Lung microvascular endothelial cell (primary cell): ENCODE measurements at places on chromosomes 12 and 14.

- no peak for DNase-seq
Observed at GRCh38 chr12:132472386-132472785, 17.6 kb upstream of the FBRSL1 start.

- DNase-seq: peak; percentile 61
Observed at GRCh38 chr12:108884116-108885012, 4.5 kb downstream of the DAO start.

GRCh38 chr14:58876608-58877007 lies 238.8 kb downstream of the DACT1 start:
- DNase-seq: no peak

- DNase-seq: no peak
Observed at GRCh38 chr14:102901633-102902032, 20.8 kb upstream of the AMN start.

- DNase-seq: no peak
Observed at GRCh38 chr12:71045781-71046180, 112.0 kb downstream of the TSPAN8 start.

DNA sequence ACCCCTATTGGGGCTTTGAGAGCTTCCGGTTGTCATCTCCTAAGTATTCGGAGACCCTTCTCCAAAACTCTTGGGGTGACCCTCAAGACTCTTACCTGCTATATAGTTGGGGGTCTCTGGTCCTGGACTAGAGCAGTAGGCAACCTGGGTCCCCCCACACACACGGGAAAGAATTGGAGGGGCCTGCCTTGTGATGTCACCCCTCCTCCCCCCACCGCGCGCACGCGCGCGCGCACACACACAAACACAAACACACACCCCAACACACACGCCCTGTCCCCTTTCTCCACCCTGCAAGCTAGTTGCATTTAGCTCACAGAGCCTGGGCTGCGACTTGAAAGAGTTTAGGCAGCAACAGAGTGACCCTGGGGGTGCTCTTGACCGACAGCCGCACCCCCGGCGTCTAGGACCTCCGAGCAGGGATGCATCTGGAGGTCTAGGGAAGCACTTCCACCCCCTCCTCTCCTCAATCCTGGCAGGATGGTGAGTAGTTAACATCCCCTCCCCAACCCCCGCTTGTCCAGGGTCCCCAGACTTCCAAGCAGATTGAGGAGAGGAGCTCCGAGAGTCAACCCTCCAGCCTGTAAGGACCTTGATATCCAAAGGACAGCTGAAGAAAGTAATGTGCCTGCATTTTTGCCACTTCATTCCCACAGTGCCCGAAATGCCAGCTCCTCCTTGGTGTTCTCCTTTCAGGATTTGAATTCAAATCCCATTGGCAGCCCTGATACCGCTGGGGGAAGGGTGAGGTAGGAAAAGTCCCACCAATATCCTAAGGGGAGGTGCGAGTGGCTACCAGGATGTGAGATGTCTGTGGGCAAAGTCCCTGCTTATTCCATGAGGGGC lies 1.4 kb upstream of the DNAJC14 start:
- DNase-seq: peak; percentile 77

GRCh38 chr14:31159682-31160296 lies 47.8 kb downstream of the HECTD1 start:
- no peak for DNase-seq

GRCh38 chr12:43318021-43318420 lies 234.0 kb downstream of the ADAMTS20 start:
- DNase-seq: no peak

DNA sequence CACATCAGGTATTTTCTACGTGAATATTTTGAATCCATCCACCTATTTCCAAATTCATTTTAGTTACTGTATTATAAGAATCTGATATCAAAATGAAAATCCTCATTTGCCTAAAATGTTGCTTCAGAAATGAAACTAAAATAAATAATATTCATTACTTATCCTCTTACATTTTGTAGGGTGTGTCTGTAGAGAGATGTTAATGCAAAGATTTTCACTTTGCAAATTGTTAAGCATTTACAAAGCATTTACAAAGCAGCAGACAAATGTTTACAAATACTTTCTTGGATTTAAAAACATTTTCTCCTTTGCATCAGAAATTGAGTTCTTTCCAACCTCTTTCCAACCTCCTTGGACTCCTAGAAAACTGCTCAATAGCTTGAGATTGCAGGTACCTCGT lies 360.0 kb upstream of the DCN start:
- DNase-seq: no peak

GRCh38 chr12:25404955-25405354 lies 148.1 kb downstream of the LMNTD1 start:
- no peak for DNase-seq

- peak; percentile 51 for DNase-seq
Observed at GRCh38 chr12:15979096-15980092, 68.3 kb downstream of the DERA start.

- no peak for DNase-seq
Observed at GRCh38 chr12:132197581-132198354, 53.5 kb downstream of the NOC4L start.

DNA sequence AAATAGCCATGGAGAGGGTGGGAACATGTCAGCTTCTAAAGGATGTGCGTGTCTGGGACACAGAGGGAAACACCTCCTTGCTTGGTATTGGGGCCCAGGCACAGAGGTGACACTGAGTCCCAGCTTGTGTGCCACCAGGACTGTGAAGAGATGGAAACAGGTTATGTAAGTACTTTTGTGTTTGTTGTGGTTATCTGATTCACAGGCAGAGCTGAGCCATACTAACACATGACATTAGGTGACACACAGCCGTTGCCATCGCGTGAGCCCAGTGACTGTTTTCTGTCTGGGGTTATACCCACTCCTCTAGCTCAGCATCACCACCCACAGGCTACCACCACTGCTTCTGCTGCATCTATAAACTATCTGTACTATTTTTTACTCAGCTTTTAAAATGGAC lies 12.1 kb upstream of the FLVCR2 start:
- no peak for DNase-seq

GRCh38 chr14:19920021-19920657 lies at the start of gene OR4K5:
OR4K5 (plus strand) TSS chr14:19920607; CDS start chr14:19920607, 0 bp downstream.
- DNase-seq: no peak

DNA sequence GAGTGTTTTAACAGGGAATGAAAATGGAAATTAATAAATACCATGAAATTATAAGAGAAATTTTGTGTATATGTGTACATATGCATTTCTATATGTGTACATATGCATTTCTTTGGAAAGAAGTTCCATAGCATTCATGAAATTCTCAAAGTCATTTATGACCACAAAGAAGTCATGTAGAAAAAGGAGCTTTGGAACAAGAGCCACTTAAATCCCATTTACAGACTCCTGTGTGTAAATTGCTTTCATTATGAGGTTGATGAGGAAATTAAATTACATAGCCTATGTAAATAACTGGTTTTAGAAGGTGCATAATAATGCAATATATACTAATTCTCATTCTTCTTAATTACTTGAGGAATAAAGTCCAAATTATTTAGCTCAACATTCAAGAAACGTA lies 450.5 kb upstream of the SYT1 start:
- no peak for DNase-seq

GRCh38 chr12:6620137-6620884 lies 13.1 kb upstream of the CHD4 start:
- DNase-seq: peak; percentile 86

DNA sequence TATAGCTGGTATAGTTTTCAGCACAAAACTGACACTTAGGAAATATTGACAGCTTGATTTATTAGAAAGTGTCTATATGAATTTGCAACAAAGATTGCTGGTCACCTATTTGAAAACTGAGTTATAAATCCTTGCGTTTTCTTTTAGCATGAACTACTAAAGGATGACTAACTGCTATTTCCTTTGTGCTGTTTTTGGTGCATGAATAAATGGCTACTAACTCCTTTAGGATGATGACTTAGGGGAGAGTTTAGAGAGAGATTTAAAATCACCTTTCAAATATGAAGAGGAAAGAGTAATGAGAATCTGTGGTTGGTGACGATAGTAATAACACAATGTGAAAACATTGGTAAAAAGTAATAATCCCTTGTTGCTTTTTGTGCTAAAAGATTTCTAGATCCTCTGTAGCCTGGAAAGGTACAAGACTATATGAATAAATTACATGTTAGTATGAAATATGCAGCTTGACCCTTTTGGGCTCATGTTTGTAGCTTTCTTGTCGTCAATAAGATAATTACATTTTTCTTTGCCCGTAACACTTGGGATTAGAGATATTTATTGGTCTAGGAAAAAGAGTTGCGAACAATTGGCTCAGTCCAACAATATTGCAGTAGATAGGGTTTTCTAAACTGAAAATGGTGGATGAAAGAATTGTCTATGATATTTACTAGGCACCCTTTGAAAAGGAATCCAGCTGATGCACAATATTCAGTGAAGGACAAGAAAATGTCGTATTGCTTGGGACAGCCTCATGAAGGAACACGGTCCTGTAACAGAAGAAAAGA lies 453.0 kb downstream of the ADAMTS20 start:
- no peak for DNase-seq

GRCh38 chr12:102010265-102010994 lies 51.4 kb downstream of the WASHC3 start:
- DNase-seq: peak; percentile 1

DNA sequence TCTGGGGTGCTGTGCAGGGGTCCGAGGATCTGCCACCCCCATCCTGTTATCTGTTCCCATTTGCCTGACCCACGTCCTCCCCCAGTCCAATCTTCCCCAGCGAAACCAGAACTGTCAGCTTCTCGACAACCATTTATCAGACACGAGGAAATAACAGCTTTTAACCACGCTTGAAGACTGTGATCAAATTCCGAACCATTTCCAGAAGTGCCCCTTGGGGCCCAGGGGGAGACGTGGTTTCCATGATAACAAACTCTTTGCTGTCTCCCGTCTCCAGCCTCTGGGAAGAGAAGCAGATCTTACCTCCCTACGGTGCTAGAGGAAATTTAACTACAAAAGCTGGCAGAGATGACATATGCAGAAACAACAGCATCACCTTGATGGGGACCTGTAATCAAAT lies 35.1 kb upstream of the SRRM4 start:
- DNase-seq: no peak

DNA sequence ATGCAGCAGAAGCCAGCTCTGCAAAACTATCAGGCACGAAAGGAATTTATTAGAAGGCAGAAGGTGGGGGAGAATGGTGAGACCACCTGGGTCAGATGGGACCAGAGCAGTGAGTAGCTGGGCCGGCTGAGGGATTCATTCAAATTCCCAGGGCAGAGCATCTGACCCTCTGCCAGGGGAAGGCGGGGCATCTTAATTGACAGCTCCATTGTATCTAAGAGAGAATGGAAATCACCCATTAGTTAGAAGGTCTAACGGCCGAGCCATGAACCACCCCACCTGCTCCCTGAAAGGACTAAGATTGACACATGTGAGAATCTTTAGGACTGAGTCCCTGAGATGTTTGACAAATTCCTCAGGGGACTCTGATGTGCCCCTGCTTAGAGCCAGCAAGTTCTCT lies 83.7 kb downstream of the PHETA1 start:
- DNase-seq: no peak

DNA sequence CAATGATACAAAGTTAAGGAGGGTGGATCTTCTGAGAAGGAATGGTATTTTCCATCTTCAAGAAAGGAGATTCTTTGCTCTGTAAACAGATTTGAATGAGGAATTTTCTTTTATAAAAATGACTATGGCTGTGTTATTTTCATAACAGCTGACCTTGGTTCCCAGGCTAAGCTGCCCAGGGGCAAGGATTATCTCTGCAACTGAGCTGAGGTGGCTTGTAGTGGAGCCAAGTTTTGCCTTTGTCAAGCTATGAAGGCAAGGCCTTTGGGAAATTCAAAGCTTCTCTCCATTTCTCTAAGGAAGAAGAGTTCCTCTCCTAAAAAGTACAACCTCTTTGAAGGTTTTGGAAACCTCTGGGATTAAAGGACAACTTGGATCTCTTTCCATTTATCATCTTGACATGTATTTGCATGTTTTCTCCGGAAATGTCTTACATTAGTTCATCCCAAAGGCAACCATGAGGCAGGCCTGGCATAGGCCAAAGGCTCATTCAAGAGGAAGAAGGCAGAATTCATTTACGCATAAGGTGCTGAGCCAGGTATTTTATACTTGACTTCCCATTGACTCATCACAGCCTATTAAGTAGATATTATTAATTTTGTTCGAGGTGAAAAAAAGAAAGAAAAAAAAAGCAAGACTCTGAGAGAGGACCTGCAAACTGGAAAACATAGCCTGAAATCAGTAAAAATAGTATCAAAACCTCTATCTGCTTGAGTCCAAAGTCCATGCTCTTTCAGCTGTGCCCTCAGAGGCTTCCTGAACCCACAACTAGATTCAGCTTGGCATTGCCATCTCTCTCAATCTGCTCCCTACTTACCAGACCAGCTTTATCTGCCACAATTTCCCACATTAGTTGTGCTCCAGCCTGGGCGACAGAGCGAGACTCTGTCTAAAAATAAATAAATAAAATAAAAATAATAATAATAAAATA lies 24.0 kb upstream of the CKAP4 start:
- DNase-seq: no peak

GRCh38 chr12:43937947-43938346 lies 102.1 kb downstream of the TMEM117 start:
- peak; percentile 62 for DNase-seq

GRCh38 chr12:113142173-113142885 lies 6.8 kb upstream of the RASAL1 start:
- DNase-seq: no peak

DNA sequence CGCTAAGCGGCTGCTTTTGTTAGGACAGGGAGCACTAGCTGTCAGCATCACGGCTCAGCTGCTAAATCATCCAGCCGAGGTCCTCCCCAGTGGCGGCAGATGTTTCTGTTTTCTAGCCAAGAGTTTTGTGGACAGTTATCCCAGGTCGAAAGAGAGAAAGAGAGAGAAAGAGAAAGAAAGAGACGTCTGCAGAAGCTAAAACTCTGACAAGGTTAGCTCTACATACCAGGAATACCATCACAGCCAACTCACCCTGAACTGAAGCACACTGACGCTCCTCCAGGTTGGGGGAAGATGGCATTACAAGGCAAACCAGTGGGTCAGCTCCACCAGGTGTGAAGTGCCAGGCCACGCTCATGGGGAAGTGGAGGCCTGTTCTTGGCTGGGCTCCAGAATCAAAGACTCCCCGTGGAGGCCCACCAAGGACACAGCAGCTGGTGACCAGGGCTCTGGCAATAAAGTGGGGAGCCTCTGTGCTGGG lies 64.9 kb upstream of the DICER1 start:
- no peak for DNase-seq

- peak; percentile 59 for DNase-seq
Observed at GRCh38 chr12:117875744-117876435, 92.9 kb downstream of the KSR2 start.

GRCh38 chr12:3816266-3816665 lies 56.9 kb downstream of the PARP11 start:
- no peak for DNase-seq

DNA sequence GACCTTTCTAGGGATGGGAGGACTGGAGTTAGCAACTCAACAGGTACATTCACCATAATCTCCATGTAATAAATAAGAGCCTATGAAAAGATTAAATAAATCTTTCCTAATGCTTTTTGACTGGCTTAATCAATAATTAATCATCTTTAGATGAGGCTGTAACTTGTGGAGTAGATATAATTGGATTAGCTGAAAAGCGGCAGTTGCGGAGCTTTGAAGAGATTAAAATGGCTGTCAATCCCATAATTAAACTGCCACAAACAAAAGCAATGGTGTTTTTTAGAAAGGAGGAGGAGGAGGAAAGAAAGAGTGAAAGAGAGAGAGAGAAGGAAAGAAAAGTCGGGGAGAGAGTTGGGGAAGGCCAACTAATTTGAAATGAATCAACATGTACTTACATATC lies 70.7 kb upstream of the TMEM263 start:
- DNase-seq: no peak

GRCh38 chr12:131430158-131430742 lies 280.6 kb upstream of the SFSWAP start:
- no peak for DNase-seq
